Effector CD8-positive, alpha-beta T cell (primary cell): ENCODE measurements at places on chromosomes 7 and 10.

DNA sequence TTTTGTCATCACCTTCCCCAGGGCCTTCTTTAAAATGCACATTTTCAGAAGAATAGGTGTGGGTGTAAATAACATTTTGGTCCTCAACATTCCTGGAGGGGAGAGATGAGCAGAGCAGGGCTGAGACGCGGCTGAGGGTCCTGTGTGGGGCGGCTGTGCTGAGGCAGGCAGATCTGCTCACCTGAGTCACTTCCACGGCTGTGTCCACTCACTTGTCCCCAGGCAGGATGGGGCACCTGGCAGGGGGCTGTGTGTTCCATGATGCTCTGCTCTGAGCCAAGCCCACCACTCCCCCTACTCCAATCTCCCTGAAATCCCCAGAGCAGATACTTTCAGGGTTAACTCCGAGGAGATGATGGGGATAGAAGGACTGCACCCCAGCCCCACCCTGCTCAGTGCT lies 93.8 kb downstream of the GLRX3 start:
- no peak for DNase-seq

GRCh38 chr10:79384773-79385391 lies 37.6 kb downstream of the PPIF start:
- no peak for DNase-seq

DNA sequence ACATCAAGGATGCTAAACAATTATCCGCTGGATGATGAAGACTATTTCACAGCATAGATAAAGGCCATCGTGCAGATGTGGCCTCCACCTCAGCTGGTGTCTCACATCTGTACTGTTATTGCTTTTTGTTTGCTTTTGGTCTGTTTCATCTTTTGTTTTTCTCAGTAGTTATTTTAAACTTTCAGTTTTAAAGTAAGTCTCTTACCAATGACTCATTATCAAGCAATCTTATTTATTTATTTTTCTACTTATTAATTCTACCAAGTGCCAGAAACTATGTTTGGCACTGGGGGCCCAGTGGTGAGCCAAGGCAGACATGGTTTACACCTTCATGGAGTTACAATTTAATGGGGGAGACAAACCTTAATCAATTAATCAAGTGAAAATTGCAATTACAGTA lies 250.9 kb upstream of the TMEM72 start:
- no peak for DNase-seq

GRCh38 chr10:33506838-33507661 lies 172.6 kb upstream of the NRP1 start:
- DNase-seq, result no peak
